KG1 (cell line): ENCODE measurements at places on chromosomes 3 and 15.

DNA sequence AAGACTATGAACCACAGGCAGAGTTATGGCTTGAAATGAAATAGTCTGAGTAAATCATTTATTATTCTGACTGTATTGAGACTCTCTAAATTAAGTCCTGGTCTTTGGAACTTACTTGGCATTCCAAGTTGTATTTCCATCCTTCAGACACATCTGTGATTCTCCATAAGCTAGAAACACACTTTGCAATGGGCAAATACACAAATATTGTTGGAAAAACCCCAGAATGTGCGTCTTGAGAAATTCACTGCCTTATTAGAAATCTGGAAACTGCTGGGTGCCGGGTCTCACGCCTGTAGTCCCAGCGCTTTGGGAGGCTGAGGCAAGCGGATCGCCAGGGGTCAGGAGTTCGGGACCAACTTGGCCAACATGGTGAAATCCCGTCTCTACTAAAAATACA, 87.8 kb downstream of the WWTR1 start:
- no peak for DNase-seq

DNA sequence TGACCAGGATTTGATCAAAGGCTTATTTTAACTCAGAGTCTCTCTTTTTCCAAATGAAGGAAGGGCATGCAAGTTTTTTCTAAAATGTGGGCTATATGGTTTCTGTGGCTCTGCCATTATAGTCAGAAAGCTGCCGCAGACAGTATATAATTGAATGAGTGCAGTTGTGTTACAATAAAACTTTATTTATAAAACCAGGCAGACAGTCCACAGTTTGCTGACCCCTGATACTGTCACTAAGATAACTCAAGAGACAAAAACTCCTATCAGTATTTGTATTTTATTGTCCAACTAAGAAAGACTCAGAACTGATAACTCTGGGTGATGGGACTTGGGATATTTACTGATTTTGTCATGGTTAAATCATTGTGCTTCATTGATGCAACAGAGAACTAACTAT, 4.9 kb downstream of the ALDH1A2 start:
- no peak for DNase-seq

- DNase-seq = no peak
Observed at GRCh38 chr3:97579365-97579764, 185.2 kb upstream of the ARL6 start.

- no peak for DNase-seq
Observed at GRCh38 chr15:99121691-99122410, 17.0 kb downstream of the SYNM start.

DNA sequence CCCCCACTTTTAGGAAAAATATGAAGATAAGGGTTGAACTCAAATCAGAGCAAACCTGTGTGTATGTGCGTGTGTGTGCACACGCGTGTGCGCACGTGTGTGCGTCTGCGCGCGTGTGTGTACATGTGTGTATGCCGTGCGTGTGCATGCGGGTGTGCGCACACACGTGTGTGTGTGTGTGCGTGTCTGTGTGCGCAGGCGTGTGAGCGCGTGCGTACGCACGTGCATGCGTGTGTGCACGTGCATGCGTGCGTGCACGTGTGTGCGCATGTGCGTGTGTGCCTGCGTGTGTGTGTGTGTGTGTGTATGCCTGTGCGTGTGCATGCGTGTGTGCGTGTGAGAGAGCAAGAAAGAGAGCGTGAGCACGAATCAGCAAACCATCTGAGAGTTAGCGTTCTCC, 20.7 kb downstream of the TNK2 start:
- no peak for DNase-seq
